A549 treated with RU486 at 1 μM for 4 hours (cell line): ENCODE measurements at places on chromosomes 3 and 15. TPM values are rescaled to one million over a fixed set of nuclear protein-coding genes. Genes with fewer than 3 reads are reported as not detected.

ZNF501 gene
- not detected in 5 replicates for total RNA-seq

DUSP7 gene
- total RNA-seq: 14.0 to 17.9 TPM (median 15.9 TPM) in 5 replicates

EPHA3 gene
- not detected in 5 replicates for total RNA-seq

ALG1L2 gene
- total RNA-seq: not detected in 5 replicates

SCG3 gene
- total RNA-seq: 0.05 to 0.06 TPM in 2 of 5 replicates, not detected in the others

SPATA12 gene
- 0.46 to 0.66 TPM (median 0.54 TPM) in 5 replicates for total RNA-seq

AMOTL2 gene
- total RNA-seq: 36.3 to 43.2 TPM (median 41.7 TPM) in 5 replicates
